Stimulated activated CD4-positive, alpha-beta T cell treated with anti-CD3 and anti-CD28 coated beads, Interleukin-15, amount 100 ng/mL, for 1 hour (primary cell): ENCODE measurements at places on chromosomes 7 and 10.

DNA sequence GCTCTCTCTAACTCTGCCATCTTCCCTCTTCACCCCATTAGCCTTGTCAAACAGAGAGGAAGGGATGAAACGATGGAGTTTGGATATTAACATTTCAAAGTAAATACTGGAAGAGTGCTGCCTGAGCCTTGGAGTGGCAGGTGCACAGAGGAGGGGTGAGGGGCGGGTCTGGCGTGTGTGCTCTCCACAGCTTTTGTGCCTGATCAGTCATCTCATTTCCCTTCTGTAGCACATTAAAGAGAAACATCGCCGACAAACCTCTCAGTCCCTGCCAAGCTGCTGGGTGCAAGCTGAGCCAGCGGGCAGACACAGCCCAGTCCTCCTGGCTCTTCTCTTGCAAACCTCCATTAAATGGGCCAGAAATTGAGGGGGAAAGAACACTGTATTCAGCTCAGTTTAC lies 76.2 kb downstream of the SLIT1 start:
- DNase-seq: no peak

DNA sequence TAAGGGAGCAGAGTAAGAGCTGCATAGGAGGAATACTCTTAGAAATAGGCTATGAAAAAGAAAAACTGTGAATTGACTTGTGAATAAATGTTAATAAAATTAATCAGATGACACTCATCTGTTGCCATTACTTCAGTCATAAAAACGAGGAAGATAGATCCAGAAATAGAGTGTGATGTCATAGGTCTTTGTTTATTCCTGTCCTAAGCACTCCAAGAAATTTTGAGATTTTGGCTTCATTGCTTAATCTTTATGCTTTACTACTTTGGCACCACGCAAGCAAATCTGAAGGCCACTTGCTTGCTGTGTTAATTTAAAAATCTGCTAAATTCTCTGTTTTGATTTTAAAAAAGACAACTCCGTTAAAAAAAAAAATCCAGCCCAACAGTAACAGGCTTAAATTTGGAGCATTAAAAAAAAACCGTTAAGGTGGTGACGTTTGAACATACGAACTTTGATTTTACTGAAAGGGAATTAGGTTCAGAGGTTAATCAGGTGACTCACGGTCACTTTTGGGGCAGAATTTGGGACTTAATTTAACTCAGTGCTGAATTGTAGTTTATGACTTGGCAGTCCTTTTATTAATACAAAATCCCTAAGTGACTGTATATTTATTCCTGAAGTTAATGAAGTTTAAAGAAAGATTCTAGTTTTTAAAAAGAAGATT lies 3.4 kb downstream of the IFRD1 start:
- no peak for DNase-seq

GRCh38 chr10:110755781-110756180 lies 111.6 kb downstream of the RBM20 start:
- DNase-seq: no peak

- DNase-seq: no peak
Measured at GRCh38 chr7:74277636-74278035, 11.6 kb upstream of the CLIP2 start.

DNA sequence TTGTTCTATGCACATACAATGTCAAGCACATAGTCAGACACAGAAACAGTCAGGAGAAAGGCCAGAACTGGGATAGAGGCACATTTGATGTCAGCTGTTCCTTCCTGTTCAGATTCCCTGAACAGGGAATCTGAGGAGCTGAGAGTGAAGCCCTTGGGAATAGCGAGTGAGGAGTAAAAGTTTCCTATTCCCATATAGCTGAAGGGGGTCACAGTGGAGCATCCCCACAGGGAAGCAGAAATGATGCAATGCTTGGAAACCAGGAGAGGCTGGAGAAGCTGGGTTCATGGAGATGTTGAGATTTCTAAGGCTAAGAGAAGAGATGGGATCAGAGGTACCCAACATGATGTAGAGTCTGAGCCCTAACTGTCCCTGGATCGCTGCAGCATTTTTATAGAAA lies 11.3 kb upstream of the PRXL2A start:
- DNase-seq: no peak

GRCh38 chr10:48197236-48197899 lies 77.1 kb downstream of the FRMPD2 start:
- no peak for DNase-seq

GRCh38 chr10:104925232-104925851 lies 284.3 kb downstream of the SORCS3 start:
- no peak for DNase-seq

GRCh38 chr7:140294454-140294853 lies 103.9 kb downstream of the SLC37A3 start:
- no peak for DNase-seq

- DNase-seq: no peak
Measured at GRCh38 chr10:38032886-38033285, 22.4 kb downstream of the ZNF33A start.

DNA sequence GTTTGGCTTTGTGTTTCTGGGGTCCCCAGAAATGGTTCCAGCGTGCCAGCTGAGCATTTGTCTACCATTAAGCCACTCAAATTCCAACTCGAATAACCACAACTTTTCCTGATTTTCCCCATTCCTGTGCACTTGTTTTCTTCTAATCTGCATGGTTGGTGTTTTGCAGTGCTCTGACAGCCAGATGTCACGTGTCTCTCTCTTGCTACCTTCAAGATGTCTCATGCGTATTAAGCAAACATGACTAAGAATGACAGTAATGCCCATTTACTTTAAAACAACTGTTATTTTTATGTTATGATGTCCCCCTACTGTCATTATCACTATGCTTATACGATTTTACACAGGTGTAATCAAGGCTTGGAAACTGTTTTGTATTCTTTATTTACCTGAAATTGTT lies 35.2 kb upstream of the MXI1 start:
- DNase-seq: no peak

DNA sequence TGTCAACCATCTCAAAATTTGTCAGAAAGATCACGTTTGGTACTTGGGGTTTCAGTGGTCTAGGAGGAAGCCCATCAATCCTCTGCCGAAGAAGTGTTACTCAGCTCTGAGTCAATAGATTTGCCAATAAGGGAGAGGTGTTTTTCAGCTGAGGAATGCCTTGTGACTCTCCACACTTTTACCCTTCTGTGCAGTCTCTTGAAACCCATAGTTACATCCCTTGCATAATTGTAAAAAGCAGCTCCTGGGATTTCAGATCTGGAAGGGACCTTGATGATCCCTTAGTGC lies 47.5 kb downstream of the INSYN2A start:
- DNase-seq: no peak

GRCh38 chr10:71635251-71635866 lies 84.2 kb downstream of the C10orf105 start:
- DNase-seq: no peak

- DNase-seq: no peak
Measured at GRCh38 chr7:13293264-13294002, 606.0 kb downstream of the ARL4A start.

DNA sequence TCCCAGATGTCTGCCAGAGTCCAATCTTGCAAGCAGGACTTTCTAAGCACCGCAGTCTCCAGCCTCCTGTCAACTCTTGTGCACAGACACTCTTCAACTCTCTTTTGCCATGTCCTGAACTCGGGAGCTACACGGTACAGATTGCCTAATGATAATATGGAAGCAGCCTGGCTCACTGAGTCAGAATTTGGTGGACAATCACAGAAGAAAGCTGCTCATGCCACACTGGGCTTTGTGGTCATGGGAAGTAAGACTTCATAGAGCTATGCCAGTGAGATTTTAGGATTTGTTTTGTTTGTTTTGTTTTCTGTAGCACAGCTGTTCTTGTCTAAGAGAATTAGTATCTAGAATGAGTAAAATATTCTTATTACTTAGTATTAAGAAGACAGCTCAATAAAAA lies 144.1 kb upstream of the PRSS58 start:
- DNase-seq: no peak

DNA sequence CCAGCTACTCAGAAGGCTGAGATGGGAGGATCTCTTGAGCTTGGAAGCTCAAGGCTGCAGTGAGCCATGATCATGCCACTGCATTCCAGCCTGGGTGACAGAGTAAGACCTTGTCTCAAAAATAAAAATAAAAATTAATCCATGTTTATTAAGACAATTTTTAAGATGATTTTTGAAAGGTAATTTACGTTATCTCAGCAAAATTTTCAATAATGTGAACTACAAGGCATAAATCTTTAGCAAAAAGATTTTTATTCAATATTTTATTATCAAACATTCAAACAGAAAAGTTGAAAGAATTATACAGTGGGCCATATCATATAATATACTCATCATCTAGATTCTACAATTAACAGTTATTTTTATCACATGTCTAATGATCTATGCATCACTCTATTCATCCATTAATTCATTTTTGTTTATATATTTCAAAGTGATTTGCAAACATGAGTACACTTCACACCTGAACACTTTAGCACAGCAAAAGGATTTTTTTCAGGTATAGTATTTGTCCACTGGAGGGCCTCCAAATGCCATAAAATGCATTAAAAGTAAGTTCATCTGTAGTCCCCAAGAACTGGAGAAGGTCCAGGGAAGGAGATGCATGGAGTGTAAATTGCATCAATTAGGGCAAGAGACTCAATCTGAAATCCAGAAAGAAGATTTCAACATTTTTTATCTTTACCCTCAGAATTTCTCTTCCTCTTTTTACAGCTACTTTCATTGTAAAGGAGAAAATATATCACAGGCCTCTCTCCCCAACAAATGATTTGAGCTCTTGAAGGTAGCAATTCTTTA lies 38.6 kb upstream of the RSBN1L start:
- DNase-seq: no peak

DNA sequence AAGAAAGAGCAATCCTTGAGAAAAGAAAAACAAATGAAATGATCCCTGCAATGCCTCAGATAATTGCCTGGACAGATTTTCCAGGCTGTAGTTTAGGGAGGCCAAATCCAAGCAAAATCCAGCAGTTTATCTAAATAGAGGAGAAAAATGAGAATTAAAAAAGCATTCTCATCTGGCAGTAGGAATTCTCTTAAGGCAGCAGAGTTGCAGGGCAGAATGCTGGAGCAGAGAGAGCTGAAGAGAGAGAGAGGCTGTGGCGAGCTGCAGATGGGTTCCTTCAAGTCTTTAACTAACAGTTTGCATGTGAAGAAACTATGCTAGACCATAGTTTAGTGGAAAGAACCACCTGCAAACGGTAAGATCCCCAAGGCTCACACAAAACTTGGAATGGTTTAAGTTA lies 6.0 kb upstream of the LIPA start:
- no peak for DNase-seq

DNA sequence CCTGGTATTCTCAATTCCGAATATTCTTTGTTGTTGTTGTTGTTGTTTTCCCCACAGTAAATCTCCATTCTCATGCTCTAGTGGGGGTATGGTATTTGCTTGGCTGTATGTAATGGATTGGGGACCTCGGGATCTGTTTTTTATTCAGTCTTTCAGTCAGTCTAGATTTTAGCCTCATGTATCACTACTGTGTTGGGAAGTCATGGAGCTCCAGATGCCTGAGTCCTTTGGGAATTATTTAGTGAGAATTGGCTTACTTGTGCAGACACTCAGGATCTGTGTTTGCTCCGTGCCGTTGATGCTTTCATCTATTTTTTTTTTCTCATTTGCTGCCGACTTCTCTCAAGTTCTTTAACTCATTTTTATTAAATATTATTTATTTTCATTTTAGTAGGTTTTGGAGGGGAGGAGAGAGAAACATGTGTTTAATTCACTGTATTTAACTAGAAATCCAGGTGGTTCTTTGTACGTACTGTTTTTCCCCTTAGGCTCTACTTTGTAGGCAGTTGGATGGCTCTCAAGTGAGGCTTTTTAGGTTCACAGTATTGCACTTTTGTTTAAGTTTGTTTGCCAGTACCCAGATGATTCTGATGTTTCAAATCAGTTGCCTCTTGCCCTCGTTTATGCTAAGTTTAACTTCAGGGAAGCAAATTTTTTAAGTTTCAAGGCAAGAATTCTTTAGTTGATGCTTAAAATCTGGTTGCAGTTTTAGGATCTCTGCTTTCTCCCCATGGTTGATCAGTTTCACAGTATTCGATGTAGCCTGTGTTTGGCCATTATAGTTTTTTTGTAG lies 36.9 kb downstream of the ZNRF2 start:
- DNase-seq: no peak

- DNase-seq: no peak
Measured at GRCh38 chr10:88915781-88916180, 35.7 kb downstream of the STAMBPL1 start.

DNA sequence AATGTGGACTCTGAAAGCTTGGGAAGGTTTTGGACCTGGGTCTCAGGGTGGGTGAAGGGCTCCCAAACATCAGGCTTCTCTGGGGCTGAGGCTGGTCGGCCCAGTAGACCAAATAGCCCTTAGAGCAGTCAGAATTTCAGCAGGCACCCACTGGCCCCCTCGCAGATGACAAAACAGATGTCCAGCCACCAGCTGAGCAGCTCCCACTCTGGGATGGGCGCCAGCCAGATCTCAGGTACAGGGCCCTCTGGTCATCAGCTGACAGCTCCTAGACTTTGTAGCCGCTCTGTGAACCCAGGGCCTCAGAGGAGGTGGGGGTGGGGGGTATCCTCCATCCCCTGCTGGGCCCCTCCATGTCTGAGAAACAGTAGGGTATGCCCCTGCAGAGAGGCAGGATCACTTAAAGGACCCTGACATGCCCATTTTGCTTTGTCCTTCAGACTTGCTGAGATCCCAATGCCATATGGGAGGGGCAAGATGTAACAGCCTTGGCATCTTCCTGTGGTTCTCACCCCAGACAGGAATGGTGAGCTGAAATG lies 26.5 kb downstream of the HSPA12A start:
- no peak for DNase-seq

GRCh38 chr7:28005075-28005846 lies 175.3 kb downstream of the JAZF1 start:
- no peak for DNase-seq

- no peak for DNase-seq
Measured at GRCh38 chr7:13117103-13117502, 429.7 kb downstream of the ARL4A start.

DNA sequence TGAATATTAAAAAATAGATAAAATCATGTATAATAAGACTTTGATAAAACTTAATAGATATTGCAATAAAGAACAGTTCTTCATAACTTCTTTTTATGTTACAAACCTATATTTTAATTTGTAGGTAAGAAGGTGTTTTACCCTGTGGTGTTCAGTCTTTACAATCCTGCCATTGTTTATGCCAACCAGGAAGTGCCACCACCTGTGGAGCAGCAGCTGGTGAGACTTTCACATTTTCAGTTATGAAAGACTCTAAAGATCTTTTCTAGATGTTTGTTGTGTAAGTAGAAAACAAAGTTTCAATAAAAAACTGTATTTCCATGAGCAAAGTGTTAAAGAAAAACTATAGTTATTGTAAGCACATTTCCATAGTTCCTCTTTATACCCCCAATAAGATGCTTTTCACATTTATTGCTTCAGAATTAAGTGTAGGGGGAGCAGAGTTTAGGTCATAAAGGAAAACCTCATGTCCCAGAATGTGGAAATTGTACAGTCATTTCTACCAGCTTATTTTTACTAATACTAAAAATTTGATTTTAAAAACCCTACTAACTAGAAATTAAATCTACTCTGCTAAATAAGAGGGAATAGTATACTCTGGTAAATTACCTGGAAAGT lies 28.7 kb downstream of the CSGALNACT2 start:
- DNase-seq: no peak

- DNase-seq: no peak
Measured at GRCh38 chr10:73083221-73083620, 13.4 kb downstream of the P4HA1 start.
